ENCODE measurements at places on chromosomes 7 and 10.

DNA sequence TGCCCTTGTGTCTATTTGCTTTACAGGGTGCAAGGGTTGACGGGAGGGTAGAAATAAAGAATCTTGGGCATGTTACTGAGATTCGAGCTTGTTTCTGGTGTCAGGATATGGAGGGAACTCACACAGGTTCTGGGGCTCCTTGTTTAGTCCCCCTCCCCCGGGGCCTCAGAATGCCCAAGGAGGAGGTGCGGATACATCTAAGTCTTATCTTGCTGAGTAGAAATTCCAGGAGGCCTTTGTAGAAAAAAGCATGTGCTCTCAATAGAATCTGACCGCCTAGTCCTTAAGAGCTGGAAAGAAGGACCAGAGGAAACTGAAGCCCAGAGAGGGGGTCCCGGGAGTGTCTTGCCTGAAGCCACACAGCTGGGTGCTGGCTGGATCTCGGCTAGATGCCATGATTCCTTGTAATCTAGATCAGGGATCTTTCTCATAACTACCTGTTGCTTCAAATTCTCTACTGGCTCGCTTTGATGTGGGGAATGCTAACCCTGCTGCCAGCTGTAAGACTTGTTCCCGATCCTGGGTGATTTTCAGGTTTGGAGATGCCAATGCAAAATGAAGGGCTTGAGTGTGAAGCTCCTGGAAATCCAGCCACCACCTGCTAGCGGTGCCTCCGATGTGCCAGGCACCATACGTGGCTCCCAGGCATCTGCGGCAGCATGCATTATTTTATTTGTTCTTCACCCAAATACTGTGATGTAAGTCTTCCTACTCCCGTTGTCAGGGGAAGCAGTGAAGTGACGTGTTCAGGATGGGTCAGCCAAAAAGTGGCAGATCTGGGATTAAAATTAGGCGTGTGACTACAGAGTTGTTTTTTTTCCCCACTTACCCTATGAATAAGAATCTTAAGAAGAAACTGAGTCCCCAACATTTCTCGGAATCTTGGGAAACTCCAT is 226.0 kb downstream of the TCF7L2 start:
- DNase-seq, result no peak

DNA sequence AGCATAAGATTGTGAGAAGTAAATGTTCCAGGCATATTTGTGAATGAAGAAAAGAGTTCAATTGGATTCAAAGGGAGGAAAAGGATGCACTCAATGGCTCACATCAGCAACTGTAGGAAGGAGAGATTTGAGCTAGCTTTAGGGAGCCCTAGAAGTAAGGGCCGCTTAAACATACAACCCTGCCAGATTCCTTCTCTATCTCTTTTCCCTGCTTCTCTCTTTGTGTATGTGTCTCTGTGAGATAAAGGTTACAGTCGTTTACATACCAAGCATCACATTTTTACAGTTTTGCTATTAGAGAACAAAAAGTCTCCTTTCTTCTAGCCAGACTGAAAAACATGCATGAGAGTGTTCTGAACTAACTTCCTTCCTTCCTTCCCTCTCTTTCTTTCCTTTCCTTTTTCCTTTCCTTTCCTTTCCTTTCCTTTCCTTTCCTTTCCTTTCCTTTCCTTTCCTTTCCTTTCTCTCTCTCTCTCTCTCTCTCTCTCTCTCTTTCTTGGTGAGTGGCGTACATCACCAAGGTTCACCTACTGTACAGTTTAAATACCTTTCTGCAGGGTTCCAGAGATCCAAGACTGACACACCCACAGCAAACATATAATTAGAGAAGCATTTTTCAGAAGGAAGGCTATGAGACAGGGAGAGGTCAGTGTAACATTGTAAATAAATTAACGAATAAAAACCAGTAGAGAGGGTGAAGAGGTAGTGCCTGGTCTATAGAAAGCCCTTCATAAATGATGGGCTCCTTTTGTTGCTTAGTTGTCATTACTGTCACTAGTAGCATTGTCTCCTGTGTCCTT is 240.4 kb downstream of the ARL4A start:
- DNase-seq, result no peak

DNA sequence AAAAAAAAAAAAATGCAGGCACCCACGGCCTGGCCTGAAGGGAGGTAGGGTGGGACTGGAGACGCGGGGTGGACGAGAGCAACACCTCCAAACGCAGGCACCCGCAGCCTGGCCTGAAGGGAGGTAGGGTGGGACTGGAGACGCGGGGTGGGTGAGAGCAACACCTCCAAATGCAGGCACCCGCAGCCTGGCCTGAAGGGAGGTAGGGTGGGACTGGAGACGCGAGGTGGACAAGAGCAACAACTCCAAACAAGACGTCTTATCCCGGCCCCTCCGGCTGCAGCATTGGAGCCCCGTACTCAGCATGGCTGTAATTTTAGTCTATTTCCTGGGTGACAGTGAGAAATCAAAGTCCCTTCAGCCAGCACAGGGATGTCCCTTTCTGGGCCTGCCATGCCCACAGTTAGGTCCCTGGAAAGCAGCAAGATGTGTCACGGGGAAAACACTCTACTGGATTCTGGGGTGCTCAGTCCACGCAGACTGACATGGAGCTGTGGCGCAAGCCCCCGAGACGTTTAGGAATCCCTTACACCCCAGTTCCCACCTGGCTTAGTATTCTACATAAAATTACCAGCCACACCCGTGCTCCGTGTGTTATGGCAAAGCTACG is 119.9 kb downstream of the WDR37 start:
- DNase-seq, result no peak

DNA sequence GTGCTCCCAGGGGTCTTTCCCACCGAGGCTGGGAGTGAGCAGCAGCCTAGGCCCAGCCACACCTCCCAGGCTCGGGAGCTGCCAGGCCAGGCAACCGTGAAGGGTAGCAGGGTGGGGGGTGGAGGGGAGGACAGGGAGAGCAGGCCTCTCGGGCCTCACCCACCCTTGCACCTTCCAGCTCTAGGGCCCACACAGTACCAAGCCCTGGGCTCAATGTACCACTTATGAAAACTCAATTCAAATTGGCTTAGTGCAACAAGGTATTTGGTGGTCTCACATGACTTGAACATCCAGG is 127.4 kb downstream of the FAM53B start:
- DNase-seq, result no peak

DNA sequence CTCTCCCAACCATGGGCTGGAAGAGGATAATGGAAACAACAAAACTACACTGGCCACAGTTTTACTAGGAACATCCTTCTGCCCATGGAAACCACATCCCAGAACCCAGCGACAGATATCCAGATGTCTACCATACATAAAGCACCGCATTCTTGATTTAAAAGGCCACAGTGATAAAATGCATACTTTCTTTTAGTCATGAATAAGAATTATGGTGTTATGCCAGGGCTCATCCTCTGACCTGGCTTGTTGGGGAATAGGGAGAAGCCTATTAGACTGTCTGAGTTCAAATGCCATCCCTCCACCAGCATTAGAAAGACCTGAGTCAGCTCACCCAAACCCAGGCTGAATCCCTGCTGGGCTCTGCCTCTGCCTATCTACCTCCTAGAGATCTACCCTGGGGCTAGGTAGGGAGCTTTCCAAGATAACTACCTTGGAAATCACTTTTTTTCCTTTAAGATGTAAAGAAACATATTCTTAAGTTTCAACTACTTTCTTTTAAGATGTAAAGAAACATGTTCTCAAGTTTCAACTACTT is 5.2 kb downstream of the ABCA13 start:
- no peak for DNase-seq

Measured in CD4-positive, alpha-beta T cell treated with Interleukin-21 for 1 hour (primary cell).